Hepatic stellate cell (primary cell): ENCODE measurements at places on chromosomes 4 and X.

GRCh38 chr4:80182237-80182866 lies 15.0 kb upstream of the PRDM8 start:
- no peak for DNase-seq

- DNase-seq = no peak
These were observed 6.1 kb upstream of the SH3BP2 start for GRCh38 chr4:2786794-2787229.

DNA sequence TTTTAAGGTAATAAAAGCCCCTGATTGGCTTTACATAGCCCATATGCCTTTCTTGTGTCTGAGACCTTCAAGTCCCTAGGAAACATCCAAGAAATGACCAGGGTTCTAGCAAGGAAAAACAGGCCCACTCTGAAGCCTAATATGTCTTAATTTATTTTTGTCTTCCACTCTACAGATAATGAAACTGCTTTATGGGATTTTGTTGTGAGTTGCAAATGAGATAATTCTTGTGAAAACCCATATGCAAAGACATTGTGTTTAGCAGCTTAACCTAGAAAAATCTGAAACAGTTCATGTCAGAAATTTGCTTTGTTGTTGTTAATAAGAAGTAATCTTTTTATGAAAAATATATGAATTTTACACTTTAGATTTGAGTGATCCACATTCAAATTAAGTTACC lies 190.7 kb upstream of the BMP3 start:
- DNase-seq = no peak

DNA sequence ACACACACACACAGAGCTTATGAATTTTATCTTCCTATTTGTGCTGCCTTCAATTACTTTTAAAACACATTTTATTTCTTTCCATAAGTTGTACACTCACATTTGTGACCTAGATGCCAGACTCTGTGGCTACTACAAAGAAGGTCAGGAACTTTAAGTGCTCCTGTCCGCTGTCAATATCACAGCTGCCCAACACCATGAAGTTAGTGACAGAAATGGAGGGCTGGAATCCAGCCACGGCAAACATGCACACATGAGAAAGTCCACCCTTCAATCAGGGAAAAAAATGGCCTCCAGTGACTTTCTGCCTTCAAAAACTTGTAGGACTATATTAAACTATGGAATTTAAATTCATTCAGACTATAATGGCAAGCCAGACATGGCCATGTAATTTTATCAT lies 334.4 kb upstream of the FSTL5 start:
- no peak for DNase-seq

GRCh38 chr4:22385611-22386011 lies 130.3 kb downstream of the ADGRA3 start:
- DNase-seq = no peak

DNA sequence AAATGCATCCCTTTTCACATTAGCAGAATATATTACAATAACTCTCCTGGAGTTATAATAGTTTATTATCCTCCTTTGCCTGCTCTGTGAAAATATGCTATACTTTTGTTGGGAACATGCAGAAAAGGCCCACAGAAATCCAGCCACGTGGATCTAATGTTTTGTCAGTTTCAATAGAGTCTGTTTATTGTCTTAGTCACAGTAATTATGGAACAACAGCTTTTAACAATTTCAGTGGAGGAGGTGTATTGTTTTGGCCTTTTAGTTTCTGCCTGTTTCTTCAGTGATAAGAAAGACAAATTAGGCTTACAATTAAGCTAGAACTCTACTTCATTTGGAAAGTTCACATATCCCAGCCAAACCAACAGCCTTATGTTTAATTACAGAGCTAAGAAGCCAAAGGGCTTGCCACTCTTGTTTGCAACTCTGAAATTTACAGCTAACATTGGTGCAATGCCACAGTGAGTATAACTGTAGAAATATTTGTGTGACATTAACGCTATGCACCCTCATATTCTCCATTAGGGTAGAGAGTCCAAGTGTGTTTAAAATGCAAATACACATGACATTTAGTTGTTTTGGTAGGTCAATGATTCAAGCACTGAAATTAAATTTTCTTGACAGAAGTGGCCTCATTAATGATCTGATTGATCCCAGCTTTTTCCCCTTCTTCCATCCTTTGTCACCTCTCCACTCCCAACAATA lies 175.8 kb downstream of the USP46 start:
- DNase-seq = no peak

- DNase-seq = no peak
These were observed 53.2 kb downstream of the ADGRA3 start for GRCh38 chr4:22462688-22463087.

DNA sequence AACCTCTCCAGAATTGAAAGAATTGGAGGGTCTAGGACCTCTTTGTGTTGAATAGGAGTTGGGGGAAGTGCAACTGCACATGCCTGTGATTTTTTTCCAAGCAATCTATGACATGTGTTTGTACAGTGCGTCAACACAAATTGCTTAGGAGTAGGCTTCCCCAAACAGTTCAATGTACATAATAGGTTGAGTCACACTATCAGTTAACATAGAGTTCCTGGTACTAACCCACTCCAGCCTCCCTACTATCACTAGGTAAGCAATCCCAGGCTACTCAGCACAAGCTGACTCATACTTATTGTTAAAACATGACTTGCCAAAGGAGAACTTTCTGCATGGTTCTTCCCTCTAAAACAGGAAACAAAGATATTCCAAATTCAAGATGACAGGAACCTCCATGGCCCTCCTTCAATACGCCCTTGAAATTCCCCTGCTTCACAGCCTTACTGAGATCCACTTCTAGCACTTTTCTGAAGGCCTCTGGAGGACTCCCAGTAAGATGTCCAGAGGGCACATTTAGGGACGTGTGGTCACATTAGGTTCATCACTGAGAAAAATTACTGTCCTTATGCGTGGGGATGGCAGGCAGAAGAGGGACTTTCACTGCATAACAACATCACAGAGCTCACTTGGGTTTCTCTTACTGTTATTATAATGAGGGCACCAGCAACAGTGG lies 8.4 kb upstream of the VSIG1 start:
- peak; percentile 28 for DNase-seq

DNA sequence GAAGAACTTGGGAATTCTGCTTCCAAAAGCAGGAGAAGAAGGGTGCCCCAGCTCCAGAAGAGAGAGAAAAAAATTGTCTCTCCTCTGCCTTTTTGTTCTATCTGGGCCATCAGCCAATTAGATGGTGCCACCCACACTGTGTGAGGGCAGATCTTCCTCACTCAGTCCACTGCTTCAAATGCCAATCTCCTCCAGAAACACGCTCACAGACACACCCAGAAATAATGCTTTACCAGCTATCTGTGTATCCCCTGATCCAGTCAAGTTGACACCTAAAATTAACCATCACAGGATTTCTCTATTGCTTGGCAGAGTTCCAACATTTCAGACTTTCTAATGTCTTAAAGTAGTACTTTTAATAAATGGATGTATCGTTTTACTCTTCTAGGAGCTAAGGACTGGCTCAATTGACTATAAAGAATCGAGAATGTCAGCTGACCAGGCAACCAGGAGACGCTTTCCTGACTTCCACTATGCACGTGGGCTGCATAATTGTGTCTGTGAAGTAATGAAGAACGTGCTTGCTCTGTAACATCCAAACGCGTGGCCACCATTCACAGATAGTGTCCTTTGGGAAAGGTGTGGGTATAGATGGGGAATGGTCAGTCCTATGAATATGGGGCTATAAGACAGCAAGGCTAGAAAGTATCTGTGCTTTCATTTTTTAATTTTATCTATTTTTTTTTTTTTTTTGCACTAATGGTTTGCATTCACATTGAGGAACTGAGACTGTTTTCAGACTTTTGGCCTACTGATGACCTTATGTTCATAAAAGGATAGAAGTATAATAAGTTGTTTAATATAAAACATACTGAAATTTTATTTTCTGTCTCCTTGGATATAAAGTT lies 9.9 kb upstream of the SMIM20 start:
- no peak for DNase-seq

DNA sequence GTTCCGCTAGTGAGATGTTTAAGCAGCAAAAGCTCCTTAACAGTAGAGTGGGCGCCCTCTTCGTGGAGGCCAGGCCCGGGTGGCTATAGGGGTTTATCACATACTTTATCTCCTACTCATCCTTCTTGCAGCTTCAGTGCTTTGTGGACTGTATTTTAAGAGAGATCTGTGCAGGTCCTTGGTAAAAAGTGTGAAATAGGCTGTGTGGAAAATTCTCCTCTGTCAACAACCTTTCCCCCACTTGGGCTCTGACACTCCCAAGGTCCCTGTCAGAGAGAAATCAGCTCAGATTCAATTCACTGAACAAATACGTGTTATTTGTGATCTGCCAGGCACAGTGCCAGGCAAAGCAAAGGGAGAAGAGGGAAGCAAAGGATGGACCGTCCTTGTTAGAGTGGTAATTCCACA lies 214.3 kb upstream of the PPARGC1A start:
- DNase-seq = no peak

DNA sequence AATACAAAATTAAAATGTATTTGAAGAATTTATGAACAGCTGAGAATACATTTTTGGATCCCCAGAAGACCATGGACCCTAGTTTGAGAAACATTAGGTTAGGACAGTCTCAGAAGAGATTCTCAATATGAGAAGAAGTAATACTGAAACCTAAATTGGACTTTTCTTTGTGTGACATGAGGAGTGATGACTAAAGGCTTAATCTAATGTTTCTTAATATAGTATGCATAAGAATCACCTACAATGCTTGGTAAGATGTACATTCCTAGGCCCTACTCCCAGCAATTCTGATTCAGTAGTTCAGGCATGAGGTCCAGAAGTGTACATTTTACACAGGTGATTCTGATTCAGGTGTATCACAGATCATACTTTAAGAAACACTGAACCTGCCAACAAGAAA lies 31.6 kb upstream of the HUWE1 start:
- DNase-seq = no peak

GRCh38 chr4:83605210-83605609 lies 69.3 kb downstream of the GPAT3 start:
- no peak for DNase-seq

DNA sequence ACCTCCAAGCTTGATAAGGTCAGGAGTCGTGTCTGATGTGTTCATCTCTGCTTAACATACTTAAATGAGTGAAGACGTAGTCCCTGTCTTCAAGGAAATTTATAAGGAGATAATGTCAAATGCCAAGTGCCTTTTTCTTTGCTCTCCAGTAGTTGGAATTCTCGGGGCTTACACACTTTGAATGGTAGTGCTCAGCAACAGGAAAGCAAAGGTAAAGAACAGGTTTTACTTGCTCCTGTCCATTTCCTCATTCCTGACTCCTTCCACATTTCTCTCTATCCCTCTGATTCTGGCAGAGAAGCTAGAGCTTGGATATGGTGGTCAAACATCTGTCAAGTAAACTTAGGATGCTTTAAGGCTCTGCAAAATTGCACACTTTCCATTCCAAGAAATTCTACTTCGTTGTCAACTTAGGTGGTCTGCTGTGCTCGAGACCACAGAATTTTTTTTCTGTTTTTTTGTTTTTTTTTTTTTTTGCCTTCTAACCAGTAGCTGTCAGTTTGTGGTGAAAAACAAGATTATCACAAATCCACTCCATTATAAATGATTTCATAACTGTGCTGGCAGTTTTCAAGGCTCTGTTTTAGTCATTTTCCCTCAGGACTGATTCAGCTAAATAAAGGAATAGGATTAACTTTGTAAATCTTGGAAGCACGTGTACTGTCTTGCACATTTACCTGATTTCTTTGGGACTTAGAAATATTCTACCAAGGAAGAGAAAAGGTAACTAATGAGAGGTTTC lies 180.8 kb upstream of the ANXA3 start:
- no peak for DNase-seq

- DNase-seq = no peak
These were observed 33.5 kb downstream of the NYX start for GRCh38 chrX:41480508-41481260.

- no peak for DNase-seq
These were observed 340.3 kb downstream of the ZNF674 start for GRCh38 chrX:46204721-46205422.

DNA sequence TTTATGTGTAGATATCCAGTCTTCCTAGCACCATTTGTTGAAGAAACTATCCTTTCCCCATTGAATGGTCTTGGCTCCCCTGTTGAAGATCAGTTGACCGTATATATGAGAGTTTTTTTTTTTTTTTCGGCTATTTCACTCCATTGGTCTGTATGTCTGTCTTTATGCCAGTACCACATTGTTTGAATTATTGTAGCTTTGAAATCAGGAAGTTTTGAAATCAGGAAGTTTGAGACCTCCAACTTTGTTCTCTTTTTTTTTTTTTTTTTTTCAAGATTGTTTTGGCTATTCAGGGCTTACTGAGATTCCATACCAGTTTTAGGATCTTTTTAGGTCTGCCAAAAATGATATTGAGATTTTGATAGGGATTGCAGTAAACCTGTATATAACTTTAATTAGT lies 4.3 kb upstream of the SCD5 start:
- DNase-seq = no peak
